ENCODE measurements at places on chromosomes 7 and 10.

DNA sequence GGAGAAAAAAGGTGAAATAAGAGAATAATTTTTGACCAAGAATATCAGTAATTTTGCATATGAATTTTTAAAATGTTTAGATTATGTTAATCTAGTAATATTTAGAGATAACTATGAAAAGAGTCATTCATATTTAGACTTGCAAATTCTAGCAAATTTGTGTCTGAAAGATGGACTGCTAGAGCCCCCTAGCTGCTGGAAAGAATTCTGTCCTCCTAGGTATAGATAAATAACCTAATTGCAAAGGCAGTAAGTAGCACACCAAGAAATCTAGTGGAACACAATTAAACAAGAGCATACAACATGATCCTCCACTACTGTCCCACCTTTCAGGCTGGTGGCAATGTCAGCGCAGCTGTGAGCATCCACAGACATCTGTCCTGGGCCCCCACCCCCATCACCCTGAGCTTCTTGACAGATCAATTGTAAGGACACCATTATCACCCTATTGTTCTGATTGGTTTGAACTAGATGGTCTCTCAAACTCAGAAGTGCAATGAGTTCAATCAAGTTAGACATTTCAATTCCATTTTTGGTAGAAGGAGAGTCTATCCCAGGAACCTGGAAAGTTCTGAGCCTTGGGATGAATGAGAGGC lies 15.0 kb upstream of the GFRA1 start:
- no peak for DNase-seq

DNA sequence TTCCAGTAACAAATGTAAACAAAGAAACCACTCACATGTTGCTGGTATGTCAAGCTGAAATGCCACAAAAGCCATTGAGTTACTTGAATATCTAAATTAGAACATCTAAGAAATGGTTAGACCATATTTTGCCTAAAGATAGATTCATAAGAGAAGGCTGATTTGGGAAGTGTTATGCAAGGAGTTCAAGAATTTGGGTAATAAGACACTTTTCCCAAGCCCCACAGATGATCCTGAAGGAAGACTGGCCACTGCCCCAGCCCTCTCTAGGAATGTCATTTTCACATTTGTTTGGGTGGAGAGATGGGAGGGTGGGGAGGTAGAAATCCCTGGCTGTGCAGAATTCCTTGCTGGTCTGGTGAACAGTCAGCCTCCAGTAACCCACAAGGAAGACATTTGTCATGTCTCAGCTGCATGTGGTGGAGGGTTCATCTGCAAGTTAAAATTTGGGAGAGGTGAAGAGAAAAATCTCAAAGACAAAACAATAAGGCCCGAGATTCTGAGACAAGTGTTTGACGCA lies 427.2 kb upstream of the KLF6 start:
- DNase-seq = no peak

GRCh38 chr10:123389520-123389919 lies 235.3 kb downstream of the BUB3 start:
- no peak for DNase-seq

- no peak for DNase-seq
Measured at GRCh38 chr10:78559661-78560340, 509.0 kb upstream of the ZMIZ1 start.

GRCh38 chr10:10644676-10645385 lies 372.8 kb upstream of the CELF2 start:
- no peak for DNase-seq

- DNase-seq = no peak
Measured at GRCh38 chr7:157825325-157825724, 488.5 kb downstream of the DNAJB6 start.

- DNase-seq = no peak
Measured at GRCh38 chr10:3067118-3067858, at the start of gene PFKP. Gene PFKP, plus strand, starts transcription at chr10:3067548. Its CDS starts 48 bp downstream, at chr10:3067596.

DNA sequence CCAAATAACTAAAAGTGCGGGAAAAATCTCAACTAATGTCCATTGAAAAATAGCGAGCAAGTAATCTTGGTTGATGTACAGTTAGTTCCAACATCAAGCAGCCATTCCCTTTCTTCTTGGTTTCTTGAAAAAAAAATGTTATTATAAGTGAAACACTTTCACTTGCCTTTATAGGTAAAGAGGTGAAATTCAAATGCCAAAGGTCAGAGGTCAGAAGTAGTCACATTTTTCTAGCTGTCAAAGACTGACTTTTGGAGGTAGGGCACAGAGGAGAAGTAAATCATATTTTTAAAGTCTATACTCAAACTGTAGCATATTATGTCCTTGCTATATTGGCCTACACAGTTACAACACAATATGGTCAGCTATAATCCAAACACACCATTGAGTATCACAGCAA lies 62.3 kb downstream of the CHCHD3 start:
- DNase-seq = no peak

DNA sequence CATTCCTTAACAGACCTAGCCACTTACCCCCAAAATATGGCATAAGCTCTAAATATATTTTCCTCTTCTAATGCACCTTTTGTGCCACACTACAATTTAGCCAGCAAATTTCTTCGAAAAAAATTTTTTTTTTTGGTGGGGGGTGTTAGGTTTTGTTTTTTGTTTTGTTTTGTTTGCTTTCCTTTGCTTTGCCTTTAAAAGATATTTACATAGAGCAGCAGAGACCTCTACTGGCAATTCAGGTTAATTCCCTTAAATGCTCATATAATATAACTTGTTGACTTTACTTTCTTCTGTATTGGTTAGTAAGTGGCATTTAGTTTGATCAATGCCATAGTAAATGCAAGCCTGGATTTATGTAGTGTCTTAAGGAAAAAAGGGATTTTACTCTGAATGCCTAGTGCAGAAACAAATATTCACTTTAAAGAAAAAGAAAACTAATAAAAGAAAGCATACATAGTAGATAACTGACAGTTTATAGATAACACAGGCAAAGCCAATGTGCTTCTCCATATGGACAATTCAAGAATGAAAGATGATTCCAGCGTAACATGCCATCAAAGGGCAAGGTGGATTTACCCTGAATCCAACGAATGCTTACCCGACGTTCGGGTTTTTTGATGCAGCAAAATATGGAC lies 1250.6 kb downstream of the GATA3 start:
- no peak for DNase-seq

DNA sequence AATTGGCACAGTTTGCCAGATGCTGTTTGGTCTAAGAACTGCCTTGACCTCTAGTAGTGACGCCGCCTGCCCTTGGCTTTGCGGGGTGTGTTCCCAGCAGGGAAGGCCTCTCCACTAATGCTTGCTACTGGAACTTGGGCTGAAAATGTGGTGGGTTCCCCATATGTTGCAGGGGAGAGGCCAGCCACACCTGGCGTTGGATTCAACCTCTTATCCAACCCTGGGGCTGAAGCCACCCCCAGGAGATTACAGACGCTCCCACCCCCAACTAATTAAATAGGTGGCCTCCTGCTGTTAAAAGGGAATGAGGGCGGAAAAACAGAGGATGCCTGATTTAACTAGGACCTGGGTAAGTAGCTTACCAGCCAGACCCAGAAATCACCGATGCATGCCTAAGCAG lies 19.2 kb upstream of the ATOH7 start:
- DNase-seq = no peak

DNA sequence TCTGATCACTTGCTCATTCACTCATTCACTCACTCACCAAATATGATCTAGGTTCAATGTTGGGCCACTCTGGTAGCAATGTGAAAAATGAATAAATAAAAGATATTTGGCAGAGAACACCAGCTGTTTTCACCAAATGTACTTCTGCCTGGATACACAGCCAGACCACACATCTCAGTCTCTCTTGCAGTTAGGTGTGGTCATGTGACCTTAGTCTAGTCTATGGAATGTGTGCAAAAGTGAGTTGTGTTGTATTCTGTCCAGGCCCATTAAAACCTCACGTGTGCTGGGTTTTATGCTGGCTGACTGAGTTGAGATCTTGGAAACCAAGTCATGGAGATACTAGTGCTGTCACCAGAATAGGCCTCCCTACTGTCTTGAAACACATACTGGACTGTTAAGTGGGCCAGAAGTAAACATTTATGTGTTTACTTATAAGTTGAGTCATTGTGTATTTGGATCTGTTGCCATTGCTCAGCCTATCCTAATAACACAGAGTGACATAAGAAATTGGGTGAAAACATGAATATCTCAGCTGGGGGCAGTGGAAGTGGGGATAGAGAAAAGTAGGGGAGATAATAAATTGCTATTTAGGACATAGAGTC lies 145.5 kb downstream of the PTEN start:
- DNase-seq = no peak

DNA sequence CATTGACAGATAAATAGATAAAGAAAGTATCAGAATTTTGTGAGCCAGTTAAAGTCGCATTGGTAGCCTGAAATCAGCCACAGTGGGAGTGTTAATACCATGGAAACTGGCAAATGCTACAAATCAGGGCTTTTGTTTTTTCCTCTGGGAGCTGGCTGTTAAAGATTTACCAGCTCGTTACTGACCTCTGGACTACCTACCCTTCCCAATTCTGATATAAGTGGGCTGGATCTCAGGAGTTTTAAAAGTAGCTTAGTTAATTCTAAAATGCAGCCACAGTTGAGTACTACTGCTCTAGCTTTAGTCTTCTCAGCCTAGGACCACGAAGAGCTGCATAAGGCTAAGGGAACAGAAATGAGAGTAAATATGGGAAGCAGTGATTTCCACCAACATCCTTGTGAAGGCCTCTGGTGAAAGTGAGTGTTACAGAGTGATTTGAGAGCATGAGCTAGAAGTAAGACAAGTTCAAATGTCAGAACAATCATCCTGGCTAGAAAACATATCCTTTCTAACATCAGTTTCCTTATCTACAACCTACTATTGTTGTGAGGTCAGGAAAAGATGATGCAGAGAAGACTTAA lies 53.2 kb downstream of the A1CF start:
- no peak for DNase-seq

GRCh38 chr10:11322698-11323097 lies 288.8 kb downstream of the USP6NL start:
- DNase-seq = no peak

GRCh38 chr10:3432081-3432825 lies 259.7 kb upstream of the PITRM1 start:
- no peak for DNase-seq

DNA sequence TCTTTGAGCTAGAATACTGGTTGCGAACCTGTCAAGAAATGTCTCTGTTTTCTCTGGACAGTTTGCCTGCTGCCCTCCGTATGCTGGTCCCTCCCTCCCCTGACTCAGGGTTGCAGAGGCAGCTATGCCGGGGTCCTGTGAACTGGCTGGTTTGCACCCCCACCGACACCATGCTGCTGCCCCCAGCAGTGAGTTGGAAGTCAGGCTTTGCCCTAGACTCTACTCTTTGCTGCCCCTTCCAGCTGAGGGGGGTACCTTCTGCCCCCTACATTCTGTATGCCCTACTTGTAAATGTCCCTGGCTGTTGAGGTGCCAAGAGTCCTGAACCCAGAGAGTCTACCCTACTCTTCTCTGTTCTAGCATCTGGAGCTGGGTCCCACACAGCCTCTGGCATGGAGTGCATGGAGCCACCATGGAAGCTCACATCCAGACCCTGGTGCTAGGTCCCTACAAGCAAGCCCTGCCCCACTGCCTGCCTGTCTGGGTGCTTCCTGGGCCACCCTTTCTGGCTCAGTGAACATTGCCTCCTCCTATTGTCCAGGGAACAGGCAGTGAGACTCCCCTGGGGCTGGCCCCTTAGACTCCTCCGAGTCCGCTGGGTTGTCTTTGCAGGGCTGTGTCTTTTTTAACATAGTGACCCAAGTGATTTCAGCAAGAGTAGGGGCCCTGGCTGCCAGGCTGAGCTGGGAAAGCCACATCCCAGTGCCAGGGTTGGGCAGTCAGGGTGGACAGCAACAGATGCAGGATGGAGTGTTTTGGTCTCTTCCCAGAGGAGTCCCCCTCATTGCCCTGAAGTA lies 138.9 kb downstream of the ADCY1 start:
- DNase-seq = no peak

DNA sequence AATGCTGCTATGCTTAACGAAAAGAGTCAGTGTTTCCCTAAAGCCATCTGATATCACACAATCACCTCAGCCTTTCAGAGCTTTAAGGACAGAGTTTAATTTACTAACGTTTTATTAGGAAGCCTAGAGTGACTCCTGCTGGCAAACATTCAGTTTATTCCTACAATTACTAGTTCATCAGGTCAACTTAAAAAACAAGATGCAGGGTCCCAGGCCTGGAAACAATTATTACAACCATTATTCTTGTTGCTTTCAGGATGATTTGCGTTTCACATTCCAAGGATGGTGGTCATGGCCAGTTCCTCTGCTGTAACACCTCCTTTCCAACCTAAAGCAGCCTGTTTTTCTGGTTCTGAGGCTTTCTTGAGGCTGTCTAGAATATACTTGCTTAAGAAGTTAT lies 1.5 kb upstream of the FAM53B start:
- DNase-seq = no peak

DNA sequence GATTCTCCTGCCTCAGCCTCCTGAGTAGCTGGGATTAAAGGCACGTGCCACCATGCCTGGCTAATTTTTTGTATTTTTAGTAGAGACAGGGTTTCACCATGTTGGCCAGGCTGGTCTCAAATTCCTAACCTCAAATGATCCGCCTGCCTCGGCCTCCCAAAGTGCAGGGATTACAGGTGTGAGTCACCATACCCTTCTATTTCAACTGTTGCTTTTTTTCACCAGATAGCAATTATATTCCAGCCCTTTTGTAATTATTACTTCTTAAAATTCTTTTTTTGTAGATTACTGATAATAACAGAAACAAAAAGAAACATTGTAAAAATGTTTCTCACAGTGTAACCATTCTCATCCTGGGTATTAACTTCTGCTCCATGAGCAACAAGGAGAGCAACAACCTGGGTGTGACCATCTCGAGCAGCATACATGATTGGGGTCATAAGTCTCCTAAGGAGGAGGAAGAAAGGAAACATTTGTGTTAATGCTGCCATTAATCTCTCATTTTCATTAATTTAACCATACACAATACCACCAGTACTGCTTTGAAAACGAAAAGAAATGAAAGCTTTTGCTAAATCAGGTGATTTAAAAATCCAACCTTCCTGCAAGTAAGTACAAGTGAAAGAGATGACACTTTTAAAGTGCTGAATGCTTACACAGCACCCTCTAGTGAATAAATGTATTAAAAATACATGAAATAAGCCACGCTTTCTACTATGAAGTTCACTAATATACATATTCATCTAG lies 41.8 kb downstream of the ASZ1 start:
- no peak for DNase-seq

DNA sequence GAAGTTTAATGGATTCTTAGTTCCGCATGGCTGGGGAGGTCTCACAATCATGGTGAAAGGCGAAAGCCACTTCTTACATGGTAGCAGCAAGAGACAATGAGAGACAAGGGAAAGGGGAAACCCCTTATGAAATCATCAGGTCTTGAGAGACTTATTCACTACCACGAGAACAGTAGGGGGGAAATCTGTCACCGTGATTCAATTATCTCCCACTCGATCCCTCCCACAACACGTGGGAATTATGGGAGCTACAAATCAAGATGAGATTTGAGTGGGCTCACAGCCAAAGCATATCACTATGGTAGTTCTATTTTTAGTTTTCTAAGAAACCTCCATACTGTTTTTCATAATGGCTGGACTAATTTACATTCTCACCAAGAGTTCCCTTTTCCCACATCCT lies 36.7 kb downstream of the SPAM1 start:
- no peak for DNase-seq
